ENCODE measurements at places on chromosomes 13 and 19.

GRCh38 chr19:45492627-45493470 is 4.0 kb downstream of the RTN2 start:
- DNase-seq: no peak

- no peak for DNase-seq
Observed at GRCh38 chr19:43678512-43679261, 8.7 kb upstream of the PLAUR start.

- no peak for DNase-seq
Observed at GRCh38 chr13:63944911-63945310, 2529.3 kb upstream of the PCDH20 start.

GRCh38 chr19:47313754-47314295 is 4.2 kb downstream of the C5AR1 start:
- DNase-seq: no peak

- no peak for DNase-seq
Observed at GRCh38 chr19:28036486-28036885, 1176.5 kb downstream of the UQCRFS1 start.

- DNase-seq: no peak
Observed at GRCh38 chr13:93646245-93646644, 419.6 kb downstream of the GPC6 start.

DNA sequence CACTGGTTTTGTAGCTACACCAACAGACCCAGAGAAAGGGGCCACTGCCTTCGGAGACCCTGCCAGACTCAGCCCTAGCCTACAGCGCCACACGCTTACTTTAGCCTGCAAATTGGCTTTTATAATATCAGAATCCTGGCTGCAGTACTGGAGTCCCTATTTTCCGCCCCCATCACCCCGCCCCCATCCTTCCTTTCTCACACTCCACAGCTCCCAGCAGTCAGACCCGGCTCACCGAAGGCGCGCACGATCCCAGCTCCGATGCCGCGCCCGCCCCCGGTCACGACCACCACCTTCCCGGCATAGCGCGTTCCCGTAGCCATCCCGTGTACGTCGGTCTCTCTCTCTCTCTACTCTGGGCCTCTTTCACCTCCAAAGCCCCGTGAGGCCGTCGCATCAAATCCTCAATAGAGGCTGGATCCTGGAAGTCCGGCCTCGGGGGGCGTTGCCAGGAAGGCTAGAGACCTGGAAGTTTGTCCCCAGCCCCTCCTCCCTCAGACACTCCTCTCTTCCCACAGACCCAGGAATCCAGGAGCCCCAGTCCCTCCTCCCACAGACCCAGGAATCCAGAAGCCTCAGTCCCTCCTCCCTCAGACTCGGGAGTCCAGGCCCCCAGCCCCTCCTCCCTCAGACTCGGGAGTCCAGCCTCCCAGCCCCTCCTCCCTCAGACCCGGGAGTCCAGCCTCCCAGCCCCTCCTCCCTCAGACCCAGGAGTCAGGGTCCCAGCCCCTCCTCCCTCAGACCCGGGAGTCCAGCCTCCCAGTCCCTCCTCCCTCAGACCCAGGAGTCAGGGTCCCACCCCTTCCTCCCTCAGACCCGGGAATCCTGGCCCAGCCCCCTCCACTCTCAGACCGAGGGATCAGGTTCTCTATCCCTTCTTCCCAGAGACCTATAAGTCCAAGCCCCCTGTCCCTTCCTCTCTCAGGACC is at the start of gene HSD17B14:
TSS of gene HSD17B14 (minus strand) at position 403 of the 929 bp plus-strand sequence. CDS start at position 323, 80 bp downstream.
- no peak for DNase-seq

DNA sequence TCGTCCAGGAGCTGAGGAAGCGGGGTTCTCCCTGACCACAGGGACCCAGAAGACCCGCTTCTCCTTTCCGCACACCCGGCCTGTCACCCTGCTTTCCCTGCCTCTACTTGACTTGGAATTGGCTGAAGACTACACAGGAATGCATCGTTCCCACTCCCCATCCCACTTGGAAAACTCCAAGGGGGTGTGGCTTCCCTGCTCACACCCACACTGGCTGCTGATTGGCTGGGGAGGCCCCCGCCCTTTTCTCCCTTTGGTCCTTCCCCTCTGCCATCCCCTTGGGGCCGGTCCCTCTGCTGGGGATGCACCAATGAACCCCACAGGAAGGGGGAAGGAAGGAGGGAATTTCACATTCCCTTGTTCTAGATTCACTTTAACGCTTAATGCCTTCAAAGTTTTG is 18.9 kb downstream of the VASP start:
- peak; percentile 58 for DNase-seq

GRCh38 chr13:97855570-97856303 is 97.7 kb upstream of the IPO5 start:
- DNase-seq: peak; percentile 70

DNA sequence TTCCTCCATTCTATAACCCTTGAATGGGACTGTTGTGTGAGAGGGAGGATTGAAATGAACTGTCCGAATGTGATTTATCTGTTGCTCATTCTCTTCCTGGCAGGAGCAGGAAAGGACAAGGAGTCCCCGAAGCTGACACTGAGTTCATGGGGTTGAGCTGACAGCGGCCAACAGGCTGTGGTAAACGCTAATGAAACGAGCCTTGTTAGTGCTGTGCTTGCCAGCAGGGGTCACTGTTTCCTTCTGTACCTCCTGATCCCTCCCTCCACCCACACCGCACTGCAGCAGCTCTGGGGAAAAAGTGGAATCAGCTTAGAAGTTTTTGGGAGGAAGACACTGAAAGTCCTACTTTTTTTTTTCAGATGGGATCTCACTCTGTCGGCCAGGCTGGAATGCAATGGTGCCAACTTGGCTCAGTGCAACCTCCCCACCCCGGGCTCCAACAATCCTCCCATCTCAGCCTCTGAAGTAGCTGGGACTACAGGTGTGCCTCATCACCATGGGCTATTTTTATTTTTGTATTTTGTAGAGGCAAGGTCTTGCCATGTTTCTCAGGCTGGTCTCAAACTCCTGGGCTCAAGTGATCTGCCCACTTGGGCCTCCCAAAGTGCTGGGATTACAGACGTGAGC is 6.7 kb upstream of the ZNF761 start:
- DNase-seq: peak; percentile 55

DNA sequence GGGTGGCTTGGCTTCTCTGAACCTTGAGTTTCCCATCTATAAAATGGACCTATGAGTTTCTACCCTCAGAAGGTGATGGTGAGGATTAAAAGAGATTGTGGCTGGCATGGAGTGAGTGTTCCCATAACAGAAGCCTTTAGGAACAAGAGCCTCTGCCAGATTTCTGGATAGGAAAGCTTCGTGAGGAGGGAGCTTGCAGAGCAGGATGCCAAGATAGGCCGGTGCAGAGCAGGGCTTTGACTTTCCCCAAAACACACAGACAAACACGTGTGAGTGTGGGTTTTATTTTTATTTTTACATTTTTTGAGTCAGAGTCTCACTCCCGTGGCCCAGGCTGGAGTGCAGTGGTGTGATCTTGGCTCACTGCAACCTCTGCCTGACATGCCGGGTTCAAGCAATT is 3.7 kb upstream of the CNN1 start:
- DNase-seq: no peak

DNA sequence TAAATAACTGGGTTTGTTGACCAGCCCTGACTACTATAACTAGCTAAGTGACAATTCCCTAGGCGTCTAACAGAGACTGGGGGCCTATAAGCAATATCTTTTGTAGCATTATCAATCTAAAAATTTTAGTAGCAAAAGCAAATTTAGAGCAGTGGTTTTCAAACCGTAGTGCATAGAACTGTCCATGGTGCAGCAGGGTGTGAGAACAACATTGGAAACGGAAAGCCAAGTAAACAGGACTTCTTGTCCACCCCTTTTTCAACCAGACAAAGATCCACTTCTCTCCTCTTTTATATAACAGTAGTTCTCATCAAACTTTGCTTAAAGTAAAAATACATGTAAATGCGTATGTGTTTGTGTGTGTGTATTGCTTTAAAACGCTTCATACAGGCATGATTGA is 1099.1 kb upstream of the ATXN8OS start:
- DNase-seq: no peak

- DNase-seq: no peak
Observed at GRCh38 chr13:31321457-31321856, 121.7 kb downstream of the B3GLCT start.
